Amygdala (tissue), 56 donors: ENCODE measurements at places on chromosomes 5 and 9.
A peak's percentile ranks its signal among the peaks of the same experiment; 100 is the strongest.

GRCh38 chr9:133181561-133181960 is 17.8 kb upstream of the GBGT1 start:
- no peak for DNase-seq

DNA sequence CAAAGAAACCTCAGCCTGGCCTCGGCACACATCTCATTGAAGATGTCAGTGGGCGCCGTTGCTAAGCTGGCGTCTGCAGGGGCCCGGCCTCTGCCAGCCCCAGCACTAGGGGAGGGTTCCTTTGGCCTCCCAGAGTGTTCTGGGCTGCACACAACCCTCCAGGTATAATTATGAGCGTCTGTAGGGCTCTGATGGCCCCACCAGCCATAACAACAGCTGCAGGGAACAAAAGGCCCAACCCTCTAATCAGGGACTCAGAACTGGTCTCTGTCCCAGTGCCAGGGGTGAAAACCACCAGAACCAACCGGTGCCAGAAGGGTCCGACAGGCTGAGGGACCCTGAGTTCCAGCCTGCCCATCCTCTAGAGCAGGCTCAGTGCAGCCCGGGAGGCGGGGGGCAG is 39.5 kb upstream of the SLC12A7 start:
- no peak for DNase-seq

DNA sequence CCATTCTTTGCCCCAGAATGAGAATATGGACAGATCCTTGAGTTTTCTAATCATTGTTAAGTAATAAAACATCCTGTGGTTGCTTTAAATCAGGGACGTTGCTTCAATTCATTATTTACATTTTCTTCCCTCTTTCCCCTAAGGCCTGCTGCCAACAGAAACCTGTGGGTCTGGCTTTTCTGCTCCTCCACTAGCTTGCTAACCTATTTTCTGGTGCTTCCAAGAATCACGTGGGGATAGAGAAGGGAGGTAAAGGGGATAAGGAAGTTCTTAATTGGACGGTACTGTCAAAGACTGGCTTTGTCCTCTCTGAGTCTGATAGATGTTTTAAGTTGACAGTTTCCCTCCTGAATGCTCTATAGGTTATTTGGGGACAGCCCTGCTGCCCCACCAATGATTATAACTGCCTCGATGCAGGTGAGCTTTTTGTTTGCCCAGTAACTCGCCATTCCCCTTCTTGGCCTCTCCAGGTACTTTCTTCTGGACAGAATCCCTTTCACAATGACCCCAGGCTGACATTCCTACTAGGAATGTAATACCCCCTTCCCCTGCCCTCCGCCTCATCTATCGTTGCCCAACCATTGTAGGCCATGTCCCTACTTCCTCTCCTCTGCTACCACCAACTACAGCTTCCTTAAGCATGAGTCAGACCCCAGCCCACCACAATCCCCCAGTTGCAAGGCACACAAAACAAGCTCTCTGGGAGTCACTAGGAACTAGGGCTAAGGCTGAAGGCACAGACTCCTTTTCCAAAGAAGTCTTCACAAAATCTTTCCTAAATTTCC is 19.9 kb upstream of the CPEB4 start:
- no peak for DNase-seq

- no peak for DNase-seq
Measured at GRCh38 chr9:24434183-24434582, 111.5 kb downstream of the IZUMO3 start.

- DNase-seq: no peak
Measured at GRCh38 chr9:87447547-87448432, 49.9 kb upstream of the DAPK1 start.

- DNase-seq: peak; percentile 25
Measured at GRCh38 chr5:65722575-65723403, 784 bp downstream of the NLN start.

DNA sequence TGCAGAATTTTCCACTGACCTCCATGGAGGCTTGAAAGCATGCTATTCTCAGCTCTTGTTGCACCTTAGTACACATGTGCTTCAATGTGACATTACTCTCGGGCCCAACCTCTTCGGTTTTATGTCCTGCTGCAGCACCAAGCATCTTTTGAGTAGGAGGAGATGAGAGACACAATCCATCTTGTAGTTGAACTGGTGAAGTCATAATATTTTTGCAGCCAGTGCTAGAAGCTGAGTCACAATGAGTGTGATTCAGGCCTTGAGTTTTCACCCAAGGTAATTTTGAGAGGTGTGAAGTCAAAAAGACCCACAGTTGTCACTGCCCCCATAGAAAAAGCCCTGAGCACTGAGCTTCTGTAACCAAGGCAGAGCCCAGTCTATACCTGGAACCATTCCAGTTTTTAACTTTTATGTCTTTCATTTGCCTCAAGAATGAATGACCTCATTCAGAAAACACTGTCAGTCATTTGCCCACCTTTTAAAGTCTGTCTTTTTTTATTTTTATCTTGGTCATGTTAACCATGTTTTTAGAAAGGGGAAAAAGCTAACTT is 117.7 kb downstream of the ZNF462 start:
- DNase-seq: no peak

GRCh38 chr9:109238655-109239054 is 71.6 kb upstream of the FRRS1L start:
- no peak for DNase-seq

- no peak for DNase-seq
Measured at GRCh38 chr9:2132484-2133082, 117.4 kb downstream of the SMARCA2 start.

DNA sequence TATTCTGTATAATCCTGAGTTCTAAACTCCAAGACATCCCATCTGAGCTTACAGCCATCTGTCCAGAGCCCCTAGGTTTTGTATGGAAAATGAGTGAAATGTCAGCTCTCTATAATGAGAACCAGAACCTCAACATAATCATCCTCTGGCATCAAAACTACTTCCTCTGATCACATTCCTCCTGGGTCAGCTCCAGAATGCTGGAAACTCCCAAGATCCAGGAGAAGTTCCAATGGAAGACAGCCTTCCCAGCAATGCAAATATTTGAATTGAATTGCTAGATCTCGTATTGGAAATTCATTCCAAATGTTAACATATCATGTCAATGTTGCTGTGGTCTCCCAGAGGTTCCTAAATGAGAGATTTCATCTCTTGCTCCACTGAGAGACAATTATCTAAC is 23.8 kb downstream of the C9 start:
- no peak for DNase-seq

DNA sequence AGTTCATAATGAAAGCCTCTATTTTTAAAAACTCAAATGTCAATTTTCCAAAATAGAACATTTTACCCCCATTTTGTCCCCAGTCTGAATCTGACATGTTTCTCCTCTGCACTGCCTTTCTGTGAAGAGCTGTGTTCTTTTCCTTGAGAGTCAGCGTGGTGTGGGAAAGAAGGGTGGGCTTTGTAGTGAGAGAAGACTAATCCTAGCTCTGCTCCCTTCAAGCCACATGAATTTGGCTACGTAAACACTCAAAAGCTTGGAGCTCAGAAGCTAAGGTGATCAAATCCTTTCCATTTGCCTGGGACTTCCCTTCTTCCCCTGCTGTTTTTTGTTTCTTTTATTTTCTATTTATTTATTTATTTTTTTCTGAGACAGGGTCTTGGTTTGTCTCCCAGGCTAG is 598.5 kb downstream of the TLR4 start:
- no peak for DNase-seq

- no peak for DNase-seq
Measured at GRCh38 chr9:72134801-72135200, 14.4 kb upstream of the GDA start.

DNA sequence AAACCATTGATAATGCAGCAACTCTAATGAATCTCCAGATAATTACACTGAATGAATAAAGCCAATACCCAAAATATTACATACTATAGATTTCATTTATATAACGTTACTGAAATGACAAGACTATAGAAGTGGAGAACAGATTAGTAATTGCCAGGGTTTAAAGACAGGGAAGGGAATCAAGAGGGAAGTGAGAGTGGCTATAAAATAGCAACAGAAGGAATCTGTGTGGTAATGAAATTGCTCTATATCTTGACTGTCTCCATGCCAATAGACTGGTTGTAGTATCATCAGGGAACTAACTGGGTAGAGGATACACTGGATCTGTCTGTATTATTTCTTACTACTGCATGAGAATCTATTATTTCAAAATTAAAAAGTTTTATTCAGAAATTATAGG is 396.5 kb upstream of the RPS23 start:
- no peak for DNase-seq

GRCh38 chr9:118532592-118532991 is 828.4 kb downstream of the TLR4 start:
- DNase-seq: no peak

GRCh38 chr9:16001856-16002255 is 449.0 kb downstream of the CCDC171 start:
- no peak for DNase-seq

DNA sequence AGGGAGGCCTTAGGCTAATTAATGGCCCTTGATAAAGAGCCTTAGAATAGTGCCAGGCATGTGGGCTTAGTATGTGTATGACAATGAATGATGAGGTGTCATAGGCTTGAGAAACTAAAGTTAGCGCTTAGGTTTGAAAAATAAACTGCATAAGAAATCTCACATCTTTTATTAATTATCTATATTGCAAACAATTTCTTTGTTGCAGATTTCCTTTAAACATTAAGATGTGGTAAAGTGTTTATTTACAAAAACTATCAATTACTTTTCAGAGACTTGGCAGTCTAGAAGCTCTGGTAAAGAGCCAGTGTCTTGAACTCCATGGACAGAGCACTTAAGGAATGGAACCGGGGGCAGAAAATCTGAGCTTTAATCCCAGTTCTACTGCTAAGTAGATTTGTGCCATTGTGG is 23.1 kb downstream of the MAP1B start:
- DNase-seq: no peak

DNA sequence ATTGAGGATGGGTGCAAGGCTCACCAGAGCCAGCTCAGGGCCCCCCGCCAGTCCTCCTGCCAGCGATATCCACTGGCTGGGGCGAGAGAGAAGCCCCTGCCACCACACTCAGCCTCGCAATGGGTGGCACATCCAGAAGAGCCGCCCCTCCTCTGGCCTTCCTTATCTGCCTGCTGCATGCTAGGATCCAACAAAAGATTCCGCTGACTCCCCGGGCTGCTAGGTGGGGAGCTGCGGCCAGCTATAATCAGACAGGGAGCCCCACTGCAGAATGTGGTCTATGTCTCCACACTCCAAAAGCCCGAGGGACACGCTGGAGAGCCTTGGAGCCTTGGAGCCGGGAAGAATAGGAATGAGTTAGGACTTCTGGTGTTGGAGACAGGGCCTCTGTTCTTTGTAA is 32.8 kb downstream of the COL23A1 start:
- no peak for DNase-seq

DNA sequence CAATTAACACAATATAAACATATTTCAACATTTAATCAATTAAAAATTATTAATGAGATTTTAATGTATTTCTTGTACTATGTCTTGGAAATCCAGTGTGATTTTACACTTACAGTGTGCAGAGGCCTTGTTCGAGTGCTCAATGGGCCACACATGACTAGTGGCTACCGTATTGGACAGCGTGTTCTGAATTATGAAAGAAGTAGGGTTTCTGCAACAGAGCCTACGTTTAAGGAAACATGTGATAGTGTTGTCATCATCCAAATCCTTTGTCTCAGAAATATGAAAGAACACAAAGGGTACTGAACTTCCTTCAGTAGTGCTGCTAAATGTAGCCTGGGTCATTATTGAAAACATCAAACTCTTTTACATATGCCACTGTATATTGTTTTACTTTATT is 29.5 kb downstream of the NPR3 start:
- DNase-seq: no peak

- no peak for DNase-seq
Measured at GRCh38 chr5:10684303-10685086, 76.5 kb downstream of the DAP start.

- no peak for DNase-seq
Measured at GRCh38 chr9:130305381-130305780, 39.8 kb downstream of the HMCN2 start.

DNA sequence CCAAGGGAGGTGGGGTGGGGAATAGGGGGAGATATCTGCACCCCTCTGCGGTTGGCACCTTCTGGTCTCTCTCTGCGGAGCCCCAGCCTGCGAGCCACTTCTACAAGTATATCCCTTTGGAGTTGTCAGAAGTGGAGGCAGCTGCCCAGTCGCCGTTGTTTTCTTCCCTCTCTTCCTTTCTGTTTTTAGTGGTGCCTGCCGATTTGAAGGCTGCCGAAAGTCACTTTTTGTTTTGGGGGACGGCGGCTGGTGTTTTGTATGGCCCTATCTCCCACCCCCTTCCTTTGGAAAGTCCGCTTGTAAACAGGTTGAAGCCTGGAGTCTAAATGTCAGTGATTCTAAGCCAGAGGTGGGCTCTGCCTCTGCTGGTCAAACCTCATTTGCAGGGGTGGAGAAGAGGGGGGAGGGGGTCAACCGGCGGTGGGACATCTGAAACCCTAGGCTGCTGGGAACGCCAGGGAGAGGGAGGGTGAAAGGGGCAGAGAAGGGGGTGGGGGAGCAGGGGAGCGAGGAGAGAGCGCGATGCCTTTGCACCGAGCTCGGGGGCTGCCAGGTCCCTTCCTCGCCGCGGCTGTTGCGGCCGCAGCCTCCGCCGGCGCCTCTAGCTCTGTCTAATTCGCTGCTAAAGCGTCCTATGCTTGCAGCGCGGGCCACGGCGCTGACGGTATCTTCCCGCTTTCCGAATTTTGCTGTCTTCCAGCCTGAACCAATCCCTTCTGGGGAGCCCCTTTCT is at the start of gene FGF10:
TSS of gene FGF10 (minus strand) at position 331 of the 733 bp plus-strand sequence. CDS start 738 bp downstream, outside the sequence.
- no peak for DNase-seq

DNA sequence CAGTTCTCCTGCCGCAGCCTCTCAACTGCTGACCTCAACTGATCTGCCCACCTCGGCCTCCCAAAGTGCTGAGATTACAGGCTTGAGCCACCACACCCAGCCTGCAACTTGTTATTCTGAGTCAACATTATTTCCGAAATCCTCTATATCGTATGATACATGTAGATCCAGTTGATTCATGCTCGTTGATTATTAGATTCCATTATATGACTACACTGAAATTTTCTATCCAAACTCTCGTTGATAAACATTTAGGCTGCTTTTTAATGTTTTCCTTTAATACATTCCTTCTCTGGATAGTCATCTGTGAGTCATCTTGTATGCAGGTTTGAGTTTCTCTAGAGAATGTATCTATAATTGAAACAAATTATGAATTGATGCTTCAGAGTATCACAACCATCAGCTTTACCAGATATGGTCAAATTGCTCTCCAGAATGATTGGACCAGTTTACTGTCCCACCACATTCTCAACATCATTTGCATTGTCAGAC is 4.1 kb downstream of the CDK7 start:
- DNase-seq: no peak

DNA sequence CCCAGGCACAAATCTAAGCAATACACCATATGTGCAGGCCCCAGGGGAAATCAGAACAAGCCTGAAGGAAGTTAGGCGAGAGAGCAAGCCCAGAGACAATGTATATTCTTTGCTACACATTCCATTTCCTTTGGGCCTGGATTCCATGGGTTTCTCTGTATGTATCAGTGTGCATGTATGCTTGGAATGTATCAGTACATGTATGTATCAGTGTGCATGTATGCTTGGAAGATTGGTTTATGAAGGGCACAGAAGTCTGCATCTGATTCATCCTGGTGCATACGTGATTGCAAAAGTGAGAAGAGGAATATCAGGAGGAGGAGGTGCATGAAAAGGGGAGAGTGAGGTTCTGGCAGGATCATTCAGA is 232.6 kb upstream of the ANKRD55 start:
- no peak for DNase-seq

- DNase-seq: no peak
Measured at GRCh38 chr5:73229271-73229670, 56.3 kb downstream of the TMEM174 start.
